Stimulated activated CD4-positive, alpha-beta T cell treated with anti-CD3 and anti-CD28 coated beads, TNF-alpha, amount 100 ng/mL, for 4 hours (primary cell): ENCODE measurements at places on chromosomes 5 and 9.

GRCh38 chr5:140165101-140165922 lies 9.7 kb upstream of the CYSTM1 start:
- no peak for DNase-seq

GRCh38 chr9:95129476-95130291 lies 187.8 kb downstream of the FANCC start:
- DNase-seq, result no peak

DNA sequence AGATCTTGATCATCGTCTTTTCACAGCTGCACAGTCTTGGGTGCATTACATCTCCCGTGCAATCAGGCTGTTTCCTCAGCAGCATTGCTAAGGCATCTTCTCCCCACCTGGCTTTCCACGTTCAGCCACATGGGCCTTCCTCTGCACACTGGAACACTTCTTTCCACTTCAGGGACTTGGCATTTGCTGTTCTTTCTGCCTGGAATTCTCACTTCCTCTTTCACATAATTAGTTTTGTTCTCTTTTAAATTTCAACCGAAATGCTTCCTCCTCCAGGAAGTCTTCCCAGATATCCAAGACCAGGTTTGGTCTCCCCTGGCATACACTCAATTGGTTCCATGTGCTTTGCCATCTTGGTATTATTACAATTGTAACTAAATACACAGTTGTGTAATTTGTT lies 43.8 kb downstream of the WHRN start:
- no peak for DNase-seq

GRCh38 chr5:151126199-151126645 lies 31.4 kb downstream of the ANXA6 start:
- peak; percentile 50 for DNase-seq

GRCh38 chr5:59840200-59840601 lies 53.3 kb downstream of the PDE4D start:
- DNase-seq, result no peak

- no peak for DNase-seq
Measured at GRCh38 chr9:98158071-98158831, 34.2 kb downstream of the CORO2A start.

DNA sequence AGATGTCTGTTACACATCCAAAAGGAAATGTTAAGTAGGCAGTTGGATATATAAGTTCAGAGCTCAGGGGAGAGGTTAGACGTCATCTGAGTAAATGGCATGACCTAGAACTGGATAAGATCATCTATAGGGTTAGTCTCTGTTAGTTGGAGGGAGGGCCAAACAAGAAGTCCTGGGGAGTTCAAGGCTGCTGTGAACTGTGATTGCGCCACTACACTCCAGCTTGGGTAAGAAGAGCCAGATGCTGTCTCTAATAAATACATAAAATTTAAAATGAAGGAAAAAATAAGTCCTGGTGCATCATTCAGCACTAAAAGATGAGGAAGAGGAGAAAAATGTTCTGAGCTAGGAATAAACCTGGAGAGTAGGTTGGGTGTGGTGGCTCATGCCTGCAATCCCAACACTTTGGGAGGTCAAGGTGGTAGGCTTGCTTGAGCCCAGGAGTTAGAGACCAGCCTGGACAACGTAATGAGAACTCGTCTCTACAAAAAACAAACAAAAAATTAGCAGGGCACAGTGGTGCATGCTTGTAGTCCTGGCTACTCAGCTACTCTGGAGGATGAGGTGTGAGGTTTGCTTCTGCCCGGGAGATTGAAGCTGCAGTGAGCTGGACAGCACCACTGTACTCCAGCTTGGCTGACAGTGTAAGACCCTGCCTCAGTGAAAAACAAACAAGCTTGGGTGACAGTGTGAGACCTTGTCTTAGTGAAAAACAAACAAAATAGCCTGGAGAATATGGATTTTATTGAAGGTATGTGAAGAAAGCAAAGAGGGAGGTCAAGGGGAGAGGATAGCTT lies 123.6 kb downstream of the ACTBL2 start:
- no peak for DNase-seq

- DNase-seq, result no peak
Measured at GRCh38 chr5:104800440-104801048, 1238.0 kb upstream of the NUDT12 start.

- DNase-seq, result no peak
Measured at GRCh38 chr9:96136992-96137670, 164.8 kb downstream of the HSD17B3 start.

DNA sequence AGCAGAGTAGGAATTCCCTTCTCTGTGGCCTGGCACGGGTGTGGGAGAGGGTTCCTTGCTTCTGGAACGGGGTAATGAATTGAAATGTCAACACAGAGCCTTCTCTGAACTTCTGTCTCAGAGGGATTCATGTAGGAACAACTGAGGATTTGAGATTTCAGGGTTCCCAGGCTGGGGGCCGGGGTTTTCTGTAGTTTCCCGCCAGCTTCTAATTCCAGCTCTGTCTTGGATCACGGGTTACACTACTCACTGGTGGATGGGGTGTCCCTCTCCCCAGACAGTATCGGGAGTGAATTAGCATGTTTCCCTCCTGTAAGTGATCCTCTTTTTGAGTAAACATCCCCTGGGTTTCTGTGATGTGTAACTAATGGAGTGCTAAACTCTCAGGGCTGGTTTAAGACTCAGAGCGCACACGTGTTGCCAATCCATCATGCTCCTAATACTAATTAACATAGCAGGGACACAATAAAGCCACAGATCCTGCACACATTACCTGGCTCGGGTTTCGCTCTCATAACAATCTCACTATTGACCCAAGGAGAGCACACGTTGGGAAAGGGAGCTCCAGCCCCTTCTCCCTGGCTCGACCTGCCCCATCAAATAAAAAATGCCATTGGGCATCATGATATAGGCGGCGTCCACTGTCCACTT lies 18.1 kb upstream of the DMRT2 start:
- no peak for DNase-seq

DNA sequence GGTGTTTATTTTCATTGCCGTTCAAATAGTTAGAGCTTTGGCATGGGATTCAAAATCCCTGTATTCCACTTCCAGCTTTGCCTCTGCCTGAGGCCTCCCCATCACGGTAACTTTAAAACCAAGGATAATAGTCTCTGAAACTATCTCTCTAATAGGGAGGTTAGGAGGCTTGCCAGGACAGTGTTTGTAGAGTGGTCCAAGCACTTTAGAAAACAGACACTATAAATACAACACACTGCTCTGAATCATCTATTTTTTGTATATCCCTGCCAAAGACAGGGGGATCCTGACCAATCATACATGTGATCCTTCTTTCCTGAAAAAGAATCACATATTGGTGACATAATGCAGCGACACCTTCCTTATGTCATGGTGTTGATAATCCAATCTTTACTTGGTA lies 326.8 kb downstream of the BNC2 start:
- DNase-seq, result no peak

- DNase-seq, result no peak
Measured at GRCh38 chr5:172064358-172064757, 57.9 kb upstream of the FBXW11 start.

DNA sequence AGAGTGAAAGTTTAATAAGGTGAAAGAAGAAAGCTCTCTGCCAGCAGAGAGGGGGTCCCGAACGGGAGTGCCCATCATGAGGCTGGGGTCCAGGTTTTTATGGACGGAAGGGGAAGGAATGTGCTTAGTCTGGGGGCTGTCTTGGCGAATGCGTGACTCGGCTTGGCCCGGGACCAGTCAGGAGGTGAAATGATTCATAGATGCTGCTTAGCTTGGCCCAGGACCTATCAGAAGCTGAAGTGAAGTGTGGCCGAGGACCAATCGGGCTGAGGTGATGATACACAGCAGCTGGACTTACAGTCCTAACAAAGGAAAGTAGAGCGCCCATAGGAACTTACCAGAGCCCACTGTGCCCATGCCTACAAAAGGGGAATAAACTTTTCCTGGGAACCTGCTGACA lies 3.9 kb upstream of the FKTN start:
- no peak for DNase-seq

- DNase-seq, result no peak
Measured at GRCh38 chr5:163910226-163910625, 404.8 kb downstream of the MAT2B start.

- DNase-seq, result no peak
Measured at GRCh38 chr9:14119694-14120514, 194.0 kb downstream of the NFIB start.

GRCh38 chr5:170501931-170502330 lies 1.9 kb upstream of the KCNIP1 start:
- no peak for DNase-seq

GRCh38 chr5:122947772-122948171 lies 88.8 kb downstream of the PPIC start:
- no peak for DNase-seq

DNA sequence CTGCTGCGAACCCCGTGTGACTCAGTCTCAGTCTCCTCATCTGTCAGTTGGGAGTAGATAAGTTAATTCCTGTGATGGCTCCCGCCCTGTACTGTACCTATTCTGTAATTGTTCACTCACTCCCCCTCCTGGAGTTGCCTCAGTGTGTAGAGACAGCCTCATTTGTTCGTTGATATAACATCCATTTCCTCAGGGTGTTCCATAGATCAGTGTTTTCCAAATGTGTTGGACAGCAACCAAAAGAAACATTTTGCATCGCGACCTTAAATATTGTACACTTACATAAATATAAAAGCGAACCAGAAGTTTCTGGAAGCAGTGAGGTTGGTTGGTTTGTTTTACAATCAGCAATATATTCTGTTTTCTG lies 698 bp downstream of the NFX1 start:
- no peak for DNase-seq

- no peak for DNase-seq
Measured at GRCh38 chr5:179268966-179269693, 76.1 kb downstream of the ADAMTS2 start.

DNA sequence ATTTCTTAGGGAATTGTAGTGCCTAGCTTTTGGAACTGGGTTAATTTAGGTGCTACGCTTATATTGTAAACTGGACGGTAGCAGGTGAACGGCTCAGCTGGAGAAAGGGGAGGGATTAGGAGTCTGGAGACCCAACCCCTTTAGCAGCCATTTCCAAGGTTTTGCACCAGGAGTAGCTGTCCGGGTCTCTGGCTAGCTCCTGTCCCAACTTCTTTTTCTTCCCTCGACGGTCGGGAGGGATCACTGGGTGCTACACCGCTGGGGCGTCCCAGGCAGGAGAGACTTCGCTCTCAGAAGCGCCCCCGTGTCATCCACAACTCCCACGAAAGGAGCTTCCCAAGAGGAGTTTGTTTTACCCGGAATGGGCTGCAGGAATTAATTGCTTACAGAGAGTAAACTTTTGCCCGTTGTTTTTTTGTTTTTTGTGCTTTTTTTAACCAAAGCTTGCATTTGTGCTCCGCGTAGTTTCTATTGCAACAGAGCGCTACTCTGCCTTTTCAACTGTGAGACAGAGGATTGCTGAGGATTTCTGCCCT lies 1640.9 kb upstream of the C9orf72 start:
- no peak for DNase-seq

- DNase-seq, result no peak
Measured at GRCh38 chr5:53892224-53892623, 331.8 kb downstream of the NDUFS4 start.

GRCh38 chr9:76530458-76531110 lies 71.6 kb downstream of the GCNT1 start:
- DNase-seq, result no peak

DNA sequence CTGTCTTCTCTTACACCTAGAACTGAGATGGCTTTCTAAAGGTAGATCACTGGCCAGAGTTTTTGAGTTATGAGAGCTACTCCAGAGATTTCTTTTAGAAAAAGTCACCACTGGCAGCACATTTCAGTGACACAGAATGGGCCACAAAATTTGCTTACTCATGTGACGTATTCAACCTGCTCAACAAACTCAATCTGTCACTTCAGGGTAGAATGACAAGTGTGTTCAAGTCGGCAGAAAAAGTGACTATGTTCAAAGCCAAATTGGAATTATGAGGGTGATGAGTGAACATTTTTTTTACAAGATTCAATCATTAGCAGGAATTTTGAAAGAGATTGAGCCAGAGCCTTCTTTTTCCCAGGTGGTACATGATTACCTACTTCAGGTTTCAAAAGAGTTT lies 46.5 kb downstream of the TAF11L14 start:
- no peak for DNase-seq

GRCh38 chr5:1155191-1156032 lies 43.5 kb upstream of the SLC12A7 start:
- DNase-seq, result no peak

DNA sequence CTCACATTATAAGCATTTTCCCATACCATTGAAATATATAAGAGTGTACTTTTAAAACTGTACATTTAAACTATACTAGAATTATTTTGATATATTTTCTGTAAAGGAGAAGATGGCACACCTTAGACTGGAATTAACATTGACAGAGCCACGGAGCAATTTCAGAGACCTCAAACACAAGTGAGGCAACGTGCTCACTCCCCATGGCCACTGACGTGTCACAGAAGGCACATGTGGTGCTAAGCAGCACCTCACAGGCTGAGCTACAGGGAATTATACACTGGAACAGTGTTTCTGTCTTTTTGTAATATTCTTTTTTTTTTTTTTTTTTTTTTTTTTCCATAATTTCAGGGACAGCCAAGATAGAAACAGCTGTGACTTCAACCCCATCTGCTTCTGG lies 66.5 kb downstream of the NUP214 start:
- no peak for DNase-seq

GRCh38 chr5:39424736-39425637 lies at the start of gene DAB2:
TSS of gene DAB2 (minus strand) at chr5:39424980. CDS start at chr5:39394320, 30,660 bp downstream.
- DNase-seq, result peak; percentile 16

DNA sequence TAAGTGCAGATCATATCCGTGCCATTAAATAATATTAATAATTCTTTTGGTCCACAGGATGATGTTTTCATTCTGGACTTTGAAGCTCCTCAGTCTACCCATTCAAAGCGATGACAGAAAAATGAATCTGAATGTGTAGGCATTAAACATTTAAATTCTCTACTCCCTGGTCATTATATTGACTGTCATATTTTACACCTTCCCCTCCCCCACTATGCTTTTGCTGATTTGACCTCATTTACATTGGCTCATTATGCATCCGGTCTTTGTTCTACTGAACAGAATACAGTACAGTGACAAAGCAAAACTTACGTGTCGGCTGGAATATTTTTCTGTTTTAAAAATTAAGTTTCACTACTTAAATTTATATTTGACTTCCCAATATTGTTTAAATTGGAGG lies 289.7 kb upstream of the TMEM161B start:
- DNase-seq, result no peak

- no peak for DNase-seq
Measured at GRCh38 chr9:24257726-24258125, 288.0 kb downstream of the IZUMO3 start.

DNA sequence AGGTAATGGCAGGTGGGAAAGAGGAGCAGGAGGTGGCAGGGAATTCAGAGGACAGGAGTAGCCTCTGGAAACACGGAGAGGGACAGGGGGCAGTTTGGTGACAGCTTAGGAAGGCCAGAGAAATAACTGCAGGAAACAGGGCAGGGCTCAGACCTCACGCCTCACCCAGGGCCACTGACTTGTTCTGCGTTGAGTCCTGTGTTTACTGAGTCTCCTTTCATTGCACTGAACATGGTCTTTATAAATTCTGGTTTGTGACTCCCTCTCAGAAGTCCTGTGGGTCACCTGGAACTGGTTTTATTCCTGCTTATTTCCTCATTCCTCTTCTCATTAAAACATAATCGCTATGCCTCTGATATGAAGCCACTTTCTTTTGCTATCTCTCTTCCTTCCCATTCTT lies 55.2 kb upstream of the ZNF622 start:
- DNase-seq, result no peak
